ENCODE measurements at places on chromosomes 6 and 20.
A peak's percentile ranks its signal among the peaks of the same experiment; 100 is the strongest.

DNA sequence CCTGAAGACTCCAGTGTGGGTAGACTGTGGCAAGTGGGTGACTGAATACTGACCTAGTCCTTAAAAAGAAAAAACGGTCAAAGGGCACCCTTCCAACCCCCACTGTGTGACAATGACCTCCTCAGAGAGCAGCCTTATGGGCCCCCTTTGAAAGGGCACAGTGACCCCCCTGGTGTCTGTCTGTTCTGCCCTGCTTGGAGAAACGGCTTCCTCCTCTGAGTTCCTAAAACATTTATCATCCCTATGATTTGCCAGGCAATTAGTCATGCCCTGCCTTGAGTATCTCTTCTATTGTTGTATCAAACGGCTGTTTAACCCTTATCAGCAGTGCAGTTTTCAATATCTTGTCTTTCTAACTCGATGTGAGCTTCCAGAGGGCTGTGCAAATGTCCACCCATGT, 21.0 kb upstream of the STX16 start:
- DNase-seq, result no peak

DNA sequence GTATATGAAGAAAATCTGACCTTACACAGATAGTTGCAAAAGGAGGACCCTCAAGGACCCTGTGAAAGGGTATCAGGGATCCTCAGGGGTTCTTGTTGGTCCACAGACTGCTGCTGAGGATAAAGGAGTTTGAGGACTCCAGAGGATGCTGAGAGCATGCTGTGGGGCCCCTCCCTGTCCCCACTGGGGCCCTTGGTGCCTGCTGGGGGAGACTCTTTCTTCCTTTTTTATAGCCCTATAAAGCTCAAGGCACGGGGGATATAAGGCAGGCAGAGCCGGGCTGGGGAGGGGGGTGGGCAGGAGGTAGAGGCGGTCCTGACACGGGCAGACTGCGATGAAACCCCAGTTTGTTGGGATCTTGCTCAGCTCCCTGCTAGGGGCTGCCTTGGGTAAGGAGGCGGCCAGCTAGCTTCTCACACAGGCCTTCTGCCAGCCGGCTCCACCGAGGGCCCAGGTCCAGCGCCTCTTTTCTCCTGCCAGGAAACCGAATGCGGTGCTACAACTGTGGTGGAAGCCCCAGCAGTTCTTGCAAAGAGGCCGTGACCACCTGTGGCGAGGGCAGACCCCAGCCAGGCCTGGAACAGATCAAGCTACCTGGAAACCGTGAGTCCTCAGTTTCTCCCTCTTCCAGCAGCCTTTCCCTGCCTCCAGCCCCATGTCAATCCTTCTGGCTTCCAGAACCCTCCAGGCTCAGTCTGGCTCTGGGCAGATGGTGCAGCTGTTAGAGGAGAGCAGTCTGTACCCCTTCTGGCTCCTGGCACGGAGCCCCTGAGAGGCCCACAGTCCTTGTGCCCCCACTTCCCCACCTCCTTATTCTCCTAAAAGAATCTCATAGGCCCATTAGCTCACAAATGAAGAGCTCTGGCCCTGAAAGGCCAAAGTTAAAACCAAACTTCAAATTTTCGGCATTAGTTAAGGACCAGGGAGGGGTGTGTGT, at the start of gene LY6G6D:
Gene LY6G6D (plus strand): TSS at position 327 of the 937 bp plus-strand sequence. CDS start 8 bp downstream, at position 335.
- no peak for DNase-seq

- no peak for DNase-seq
Measured at GRCh38 chr6:18326001-18326400, 61.1 kb upstream of the RNF144B start.

DNA sequence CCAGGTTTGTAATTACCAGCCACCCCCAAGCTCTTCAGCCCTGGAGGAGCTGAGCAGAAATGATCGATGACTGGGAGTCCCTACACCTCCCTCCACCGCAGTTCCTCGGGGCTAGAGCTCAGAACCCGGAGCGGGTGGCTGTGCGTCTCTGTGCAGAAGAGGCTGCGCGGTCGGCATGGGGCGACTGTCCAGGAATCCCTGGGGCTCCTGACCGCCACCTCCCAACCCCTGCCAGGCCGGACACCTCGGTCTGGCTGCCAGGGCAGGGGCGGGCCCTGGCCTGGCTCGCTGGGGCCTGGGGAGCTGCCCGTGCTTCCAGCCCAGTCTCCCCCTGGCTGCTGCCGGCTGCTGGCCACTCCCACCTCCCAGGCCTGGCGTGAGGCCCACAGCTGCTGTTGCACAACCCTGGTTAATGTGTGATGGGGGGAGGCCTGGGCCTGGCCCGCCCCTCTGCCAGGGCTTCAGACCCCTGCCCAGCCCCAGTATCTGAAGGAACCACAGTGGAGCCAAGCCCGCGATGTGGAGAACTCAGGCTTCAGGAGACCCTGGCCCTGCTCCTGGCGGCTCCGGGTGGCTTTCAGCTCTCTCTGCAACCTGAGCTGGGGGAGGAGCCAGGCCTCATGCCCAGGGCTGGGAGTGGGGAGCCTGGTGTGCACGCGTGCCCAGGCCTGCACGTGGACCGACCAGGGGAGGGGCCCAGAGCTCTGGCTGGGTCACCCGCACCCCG, 1.2 kb downstream of the SLC2A4RG start:
- DNase-seq, result peak; percentile 36

GRCh38 chr20:40191573-40191972, 497.5 kb downstream of the MAFB start:
- DNase-seq, result no peak

- no peak for DNase-seq
Measured at GRCh38 chr20:40970218-40970617, 58.4 kb upstream of the TOP1 start.

DNA sequence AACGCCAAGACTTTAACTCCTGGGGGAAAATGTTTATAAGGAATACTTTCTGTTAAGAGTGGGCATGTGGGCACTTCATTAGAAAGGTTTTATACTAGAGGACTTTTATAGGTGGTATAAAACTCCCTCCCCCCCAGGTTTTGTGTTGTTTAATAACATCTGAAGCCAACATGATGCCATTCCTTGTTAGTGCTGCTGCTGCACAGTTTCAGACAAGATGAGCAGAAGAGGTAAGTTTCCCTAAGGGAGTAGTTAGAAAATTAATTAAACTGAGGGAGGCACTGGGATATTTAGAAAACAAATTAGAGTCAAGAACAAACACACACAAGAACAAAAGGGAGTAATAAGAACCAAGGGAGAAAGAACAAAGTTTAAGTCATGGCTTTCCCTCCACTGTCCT, 362.4 kb downstream of the GRIK2 start:
- no peak for DNase-seq

DNA sequence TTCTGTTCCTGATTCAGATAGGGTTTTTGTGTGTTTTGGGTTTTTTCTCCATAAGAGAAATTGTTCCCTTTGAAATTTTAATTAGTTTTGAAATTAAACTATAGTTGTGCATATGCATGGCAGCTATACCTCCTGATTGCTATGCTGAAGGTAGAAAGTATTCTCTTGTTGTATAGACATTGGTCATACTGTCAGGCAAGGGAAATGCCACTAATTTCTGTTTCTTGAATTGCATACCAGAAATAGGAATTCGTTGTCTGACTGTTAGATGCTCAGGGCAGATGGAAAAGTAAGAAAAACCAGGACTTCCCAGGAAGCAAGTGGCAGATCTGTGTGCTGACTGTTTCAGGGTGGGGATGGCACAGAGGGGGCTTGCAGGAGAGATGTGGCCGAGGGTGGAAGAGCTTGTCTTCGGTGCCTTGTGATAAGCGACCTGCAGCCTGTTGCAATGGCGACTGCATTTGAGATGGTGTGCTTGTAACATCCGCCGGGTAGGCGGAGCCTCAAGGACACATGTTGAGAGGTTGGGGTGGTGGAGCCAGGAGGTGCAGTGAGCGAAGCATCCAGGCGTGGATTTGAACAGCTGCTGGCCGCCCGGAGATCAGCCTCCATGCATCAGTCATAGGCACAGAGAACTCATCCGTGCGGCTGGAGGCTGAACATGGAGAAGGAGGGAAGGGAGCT, 42.8 kb downstream of the RREB1 start:
- no peak for DNase-seq

- no peak for DNase-seq
Measured at GRCh38 chr6:12384357-12384912, 94.3 kb downstream of the EDN1 start.

- DNase-seq, result no peak
Measured at GRCh38 chr6:36998723-36999038, 6.8 kb upstream of the FGD2 start.

DNA sequence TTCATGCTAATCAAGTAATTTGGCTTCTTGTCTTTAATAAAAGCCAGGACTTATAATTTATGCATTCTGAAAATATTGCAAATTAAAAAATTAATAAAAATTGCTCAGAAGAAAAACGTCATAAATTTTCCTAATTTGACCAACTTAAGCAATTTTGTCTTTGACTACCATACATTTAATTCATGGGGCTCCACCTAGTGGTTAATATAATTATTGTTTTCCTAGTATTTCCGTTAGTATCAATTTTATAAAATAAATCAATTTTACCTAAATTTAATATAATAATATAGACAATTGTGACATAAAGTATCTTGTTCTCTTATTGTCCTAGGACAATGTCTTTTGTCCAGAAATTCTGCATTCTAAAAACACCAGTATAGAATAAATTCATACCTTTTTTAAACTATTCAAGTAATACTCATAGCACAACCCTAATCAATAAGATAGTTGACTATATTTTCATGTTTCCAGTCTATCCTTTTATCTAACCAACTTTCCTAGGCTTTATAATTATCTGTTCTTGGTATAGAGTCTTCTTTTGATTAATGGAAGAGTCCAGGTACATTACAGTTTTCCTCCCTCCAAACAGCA, 319.9 kb downstream of the TRDN start:
- no peak for DNase-seq

DNA sequence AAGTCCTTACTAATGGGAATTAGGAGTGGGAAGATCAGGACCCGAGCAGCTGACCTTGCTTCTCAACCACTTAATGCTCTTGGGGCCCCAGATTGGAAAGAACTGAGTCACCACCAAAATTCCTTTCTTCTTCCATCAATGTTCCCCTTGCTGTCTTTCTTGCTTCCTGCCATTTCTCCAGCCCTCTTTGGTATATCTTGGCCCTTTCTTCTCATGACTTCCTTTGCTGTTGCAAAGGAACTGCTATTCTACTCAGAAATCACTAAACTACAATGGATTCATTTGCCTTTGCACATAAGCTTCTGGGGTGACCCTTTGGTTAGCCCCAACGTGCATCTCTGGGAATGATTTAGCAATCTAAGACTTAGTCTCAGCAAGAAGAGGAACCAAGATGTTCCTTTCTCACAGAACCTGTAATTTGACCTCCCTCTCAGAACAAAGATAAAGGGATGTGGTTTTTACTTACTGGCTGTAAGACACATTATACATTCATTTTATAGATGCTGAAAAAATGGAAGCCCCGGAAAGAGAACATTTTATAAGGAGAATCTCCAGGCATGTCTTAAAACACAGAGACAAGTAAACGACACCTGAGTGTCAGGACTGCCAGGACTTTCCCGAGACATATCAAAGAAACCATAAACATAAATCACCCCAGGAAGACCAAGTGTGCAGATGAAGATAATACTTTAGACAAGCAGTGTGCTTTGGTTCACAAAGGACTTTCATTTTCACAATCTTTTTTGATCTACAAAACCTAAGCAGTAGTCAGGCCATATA, 99.0 kb upstream of the TNFAIP3 start:
- no peak for DNase-seq

GRCh38 chr6:7198833-7199800, 91.4 kb downstream of the RREB1 start:
- no peak for DNase-seq

GRCh38 chr6:142844065-142844755, 100.8 kb downstream of the HIVEP2 start:
- no peak for DNase-seq

DNA sequence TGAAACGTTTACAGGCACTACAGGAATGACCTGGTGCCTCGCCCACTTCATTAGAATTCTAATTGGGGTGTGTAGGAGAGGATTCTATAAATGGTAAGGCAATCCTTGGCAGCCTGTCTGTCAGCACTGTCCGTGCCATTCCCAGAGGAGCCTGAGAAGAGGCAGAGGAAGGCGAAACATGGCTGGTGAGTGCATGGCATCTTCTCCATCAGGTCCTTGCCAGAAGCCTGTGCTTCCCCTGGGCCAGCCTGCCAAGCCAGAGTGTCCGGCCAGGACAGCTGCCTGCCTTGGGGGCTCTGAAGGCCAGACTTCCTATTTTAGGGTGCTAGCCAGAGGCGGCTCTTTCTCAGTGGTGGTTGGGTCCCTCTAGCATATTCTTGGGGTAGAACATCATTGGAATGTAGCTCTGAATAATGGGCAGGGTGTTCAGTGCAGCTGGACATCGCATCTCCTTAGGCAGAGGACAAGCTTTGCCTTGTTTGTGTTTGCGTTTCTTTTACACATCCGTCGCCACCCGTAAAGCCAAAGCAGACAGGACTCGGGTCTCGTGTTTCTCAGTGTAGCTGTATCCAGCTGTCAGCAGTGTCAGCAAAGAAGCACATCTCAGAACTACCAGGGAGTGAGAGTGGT, at the start of gene TGM3:
Gene TGM3 (plus strand): TSS at position 116 of the 630 bp plus-strand sequence. CDS start 63 bp downstream, at position 179.
- no peak for DNase-seq

- no peak for DNase-seq
Measured at GRCh38 chr20:57317789-57318371, 11.7 kb upstream of the SPO11 start.

DNA sequence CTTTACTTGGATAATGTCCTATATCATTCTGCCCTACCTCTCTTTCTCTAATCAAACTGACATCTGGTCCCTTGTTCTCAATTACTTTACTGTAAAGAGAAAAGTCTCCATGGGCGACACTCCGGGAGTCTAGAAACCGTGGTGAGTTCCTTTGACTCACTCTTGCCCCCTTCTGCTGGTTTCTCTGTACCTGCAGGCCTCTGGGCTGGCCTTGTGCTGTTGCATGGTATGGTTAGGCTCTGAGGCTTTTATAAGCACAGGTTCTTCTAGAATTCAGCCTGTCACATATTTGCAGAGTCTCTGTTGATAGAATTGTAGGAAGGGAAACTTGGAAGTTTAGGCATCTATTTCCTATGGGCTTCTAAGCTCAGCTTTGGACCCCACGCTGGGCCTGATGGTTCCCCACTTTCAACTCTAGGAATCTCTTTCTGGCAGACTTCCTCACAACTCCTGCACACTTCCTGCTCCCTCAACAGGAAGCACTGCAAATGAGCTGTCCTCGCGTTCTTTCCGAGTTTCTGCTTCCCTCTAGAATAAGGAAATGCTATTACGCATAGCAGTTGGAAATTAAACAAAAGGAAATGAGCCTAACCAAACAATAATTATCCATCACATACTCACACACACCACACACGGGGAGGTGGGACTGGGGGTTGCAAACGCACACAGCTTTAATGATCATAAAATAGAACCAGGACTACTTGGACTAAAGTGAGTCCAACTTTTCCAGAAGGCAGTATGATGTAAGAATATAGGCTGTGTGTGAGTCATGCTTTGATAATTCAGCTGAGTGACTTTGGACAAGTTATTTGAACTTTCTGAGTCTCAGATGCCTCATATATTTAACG, 683.3 kb downstream of the QKI start:
- no peak for DNase-seq

- no peak for DNase-seq
Measured at GRCh38 chr20:6714279-6714711, 53.2 kb upstream of the BMP2 start.

GRCh38 chr20:55386686-55387085, 618.6 kb downstream of the CBLN4 start:
- no peak for DNase-seq
